Psoas muscle (tissue), 8 donors: ENCODE measurements at places on chromosomes 6 and 20. TPM values are rescaled to one million over a fixed set of nuclear protein-coding genes. Genes with fewer than 3 reads are reported as not detected.

The SAMD3 gene
- total RNA-seq, result 0.44 TPM

The ULBP2 gene
- total RNA-seq, result 0.75 TPM

The CD109 gene
- total RNA-seq, result 1.8 TPM

The C20orf96 gene
- 2.1 TPM for total RNA-seq

The PRPH2 gene
- 3.0 TPM for total RNA-seq

The POFUT1 gene
- total RNA-seq, result 20.8 TPM

The TMEM200A gene
- 0.24 TPM for total RNA-seq

The ACAT2 gene
- 2.3 TPM for total RNA-seq

The SIRPB1 gene
- total RNA-seq, result 3.6 TPM

The LCA5 gene
- 1.8 TPM for total RNA-seq

The SAMD5 gene
- total RNA-seq, result 0.19 TPM

The TRIM31 gene
- total RNA-seq, result not detected

The CPNE5 gene
- 1.0 TPM for total RNA-seq

The NKAPL gene
- 9.4 TPM for total RNA-seq

The CLVS2 gene
- total RNA-seq, result 0.17 TPM

The TAAR1 gene
- not detected for total RNA-seq

The RBPJL gene
- not detected for total RNA-seq

The LY6G6C gene
- not detected for total RNA-seq

The COL21A1 gene
- total RNA-seq, result 7.1 TPM

The MCCD1 gene
- not detected for total RNA-seq

The BEND6 gene
- total RNA-seq, result 0.30 TPM

The IMPG1 gene
- not detected for total RNA-seq

The RAD21L1 gene
- total RNA-seq, result not detected

The LY6G6F gene
- not detected for total RNA-seq

The TMEM217 gene
- not detected for total RNA-seq

The BPIFB2 gene
- total RNA-seq, result not detected
